ENCODE measurements at places on chromosomes 7 and 10.

- no peak for DNase-seq
Observed at GRCh38 chr7:216360-217300, 24.3 kb downstream of the FAM20C start.

DNA sequence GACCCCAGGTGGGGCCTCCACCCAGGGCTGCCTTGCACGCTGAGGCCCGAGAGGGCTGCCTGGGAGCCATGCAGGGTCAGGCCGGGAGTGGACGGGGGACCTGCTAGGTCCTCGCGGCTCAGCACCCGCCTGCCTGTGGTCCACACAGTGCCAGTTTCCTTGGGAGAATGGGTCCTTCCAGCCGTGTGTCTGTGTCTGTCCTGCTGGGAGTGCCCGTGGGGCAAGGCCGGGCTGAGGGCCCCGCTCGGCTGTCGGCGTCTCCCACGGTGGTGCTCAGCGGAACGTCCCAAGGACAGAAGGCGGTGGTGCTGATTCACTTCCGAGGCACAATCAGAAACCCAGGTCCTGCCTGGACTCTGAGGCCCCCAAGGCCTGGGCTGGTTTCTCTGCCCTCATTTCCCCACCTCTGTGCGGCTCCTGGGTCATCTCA, 23.2 kb upstream of the GTPBP4 start:
- no peak for DNase-seq

DNA sequence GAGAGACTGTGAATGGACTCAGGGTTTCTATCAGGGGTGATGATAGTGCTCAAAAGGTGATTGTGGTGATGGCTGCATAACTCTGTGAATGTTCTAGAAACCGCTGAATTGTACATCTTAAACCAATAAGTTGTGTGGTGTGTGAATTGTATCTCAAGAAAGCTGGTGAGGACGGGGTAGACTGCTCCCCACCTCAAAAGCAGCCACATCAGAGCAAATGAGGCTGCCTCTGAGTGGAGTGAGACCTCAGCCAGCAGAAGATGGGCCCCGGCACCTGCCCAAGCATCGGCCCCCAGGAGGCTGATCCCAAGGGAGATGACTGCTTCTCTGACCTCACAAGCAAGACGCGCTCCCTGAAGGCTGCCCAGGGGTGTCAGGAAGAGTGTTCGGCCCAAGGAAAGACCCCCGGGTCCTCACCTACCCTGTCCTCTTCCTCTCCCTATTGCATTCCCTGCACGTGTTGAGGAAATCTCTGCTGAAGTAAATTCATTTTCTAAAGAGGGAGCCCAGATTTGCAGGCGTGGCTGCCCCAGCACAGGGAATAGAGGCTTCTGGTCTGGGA, 279.3 kb upstream of the SHH start:
- DNase-seq: no peak

DNA sequence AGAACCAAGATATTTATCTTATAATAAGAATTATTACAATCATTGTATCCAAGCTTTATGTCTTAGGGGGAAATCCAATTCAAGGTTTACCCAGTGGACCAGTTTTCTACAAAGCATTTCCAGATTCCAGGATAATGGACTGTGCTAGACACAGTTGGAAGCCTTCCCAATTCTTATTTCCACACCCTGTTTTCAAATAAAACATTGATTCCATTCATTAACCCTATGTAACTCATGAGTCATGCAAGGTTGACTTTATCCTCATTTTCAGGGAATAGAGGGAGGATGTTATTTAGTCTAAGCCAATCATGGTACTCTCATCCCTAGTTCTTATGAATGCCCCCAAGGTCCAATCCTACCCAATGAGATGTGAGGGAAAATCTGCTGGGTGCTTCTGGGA, 145.7 kb downstream of the RNLS start:
- no peak for DNase-seq

GRCh38 chr10:35912615-35913569, 270.8 kb upstream of the FZD8 start:
- DNase-seq: no peak

- DNase-seq: no peak
Observed at GRCh38 chr10:26540601-26541000, 102.5 kb downstream of the APBB1IP start.

DNA sequence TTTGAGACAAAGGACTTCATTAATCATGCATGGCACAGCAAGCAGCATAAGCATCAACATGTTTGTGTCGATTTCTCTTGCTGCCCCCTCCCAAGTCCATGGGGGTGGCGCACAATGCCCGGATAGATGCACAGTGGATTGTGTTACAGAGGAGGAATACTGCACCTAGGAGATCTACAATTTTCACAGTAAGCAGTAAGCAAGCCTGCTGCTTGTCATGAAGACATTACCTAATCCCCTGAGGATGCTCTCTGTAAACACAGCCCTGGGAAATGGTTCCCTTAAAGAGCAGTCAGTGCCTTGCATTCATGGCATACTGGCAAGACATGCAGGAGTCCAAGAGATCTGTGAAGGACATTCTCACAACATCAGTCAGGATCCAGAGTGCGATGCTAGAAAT, 137.7 kb downstream of the ETV1 start:
- DNase-seq: no peak

DNA sequence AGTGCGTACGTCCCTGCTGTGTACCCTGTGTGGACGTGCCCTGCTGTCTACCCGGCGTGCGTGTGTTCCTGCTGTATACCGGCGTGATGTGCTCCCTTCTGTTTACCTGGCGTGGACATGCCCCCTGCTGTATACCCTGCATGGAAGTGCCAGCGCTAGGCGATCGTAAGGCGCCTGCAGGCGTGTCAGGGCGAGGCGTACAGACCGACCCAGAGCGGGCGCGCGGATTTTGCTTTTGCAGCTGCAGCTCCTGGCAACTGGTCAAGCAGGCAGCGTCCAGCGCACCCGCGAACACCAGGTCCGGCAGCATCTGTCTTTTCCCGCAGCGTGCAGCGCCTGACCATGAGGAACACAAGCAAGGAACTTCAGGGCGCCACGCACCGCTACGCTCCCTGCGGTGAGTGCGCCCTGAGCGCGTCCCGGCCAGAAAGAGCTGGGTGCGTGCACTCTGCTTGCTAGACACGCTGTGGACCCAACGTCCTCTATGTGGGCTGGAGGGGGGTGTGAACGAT, 680 bp downstream of the C7orf57 start:
- no peak for DNase-seq

DNA sequence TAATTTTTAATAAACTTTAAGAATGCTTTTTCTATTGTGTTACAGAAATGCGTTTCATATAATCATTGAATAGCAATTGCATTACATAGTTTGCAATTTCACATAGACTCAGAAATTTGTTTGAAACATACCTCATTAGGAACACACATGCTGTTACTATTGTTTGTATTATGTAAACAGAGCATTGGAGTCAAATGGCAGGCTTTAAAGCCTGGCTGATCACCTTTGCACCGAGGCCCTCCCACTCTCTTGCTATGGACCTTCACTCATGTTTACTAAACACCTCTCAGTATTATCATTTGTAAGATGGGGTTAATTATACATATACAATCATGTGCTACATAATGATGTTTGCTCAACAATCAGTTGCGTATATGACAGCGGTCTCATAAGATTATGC, 203.6 kb upstream of the NPSR1 start:
- no peak for DNase-seq

- DNase-seq: no peak
Observed at GRCh38 chr10:132209130-132209529, 22.4 kb downstream of the DPYSL4 start.

DNA sequence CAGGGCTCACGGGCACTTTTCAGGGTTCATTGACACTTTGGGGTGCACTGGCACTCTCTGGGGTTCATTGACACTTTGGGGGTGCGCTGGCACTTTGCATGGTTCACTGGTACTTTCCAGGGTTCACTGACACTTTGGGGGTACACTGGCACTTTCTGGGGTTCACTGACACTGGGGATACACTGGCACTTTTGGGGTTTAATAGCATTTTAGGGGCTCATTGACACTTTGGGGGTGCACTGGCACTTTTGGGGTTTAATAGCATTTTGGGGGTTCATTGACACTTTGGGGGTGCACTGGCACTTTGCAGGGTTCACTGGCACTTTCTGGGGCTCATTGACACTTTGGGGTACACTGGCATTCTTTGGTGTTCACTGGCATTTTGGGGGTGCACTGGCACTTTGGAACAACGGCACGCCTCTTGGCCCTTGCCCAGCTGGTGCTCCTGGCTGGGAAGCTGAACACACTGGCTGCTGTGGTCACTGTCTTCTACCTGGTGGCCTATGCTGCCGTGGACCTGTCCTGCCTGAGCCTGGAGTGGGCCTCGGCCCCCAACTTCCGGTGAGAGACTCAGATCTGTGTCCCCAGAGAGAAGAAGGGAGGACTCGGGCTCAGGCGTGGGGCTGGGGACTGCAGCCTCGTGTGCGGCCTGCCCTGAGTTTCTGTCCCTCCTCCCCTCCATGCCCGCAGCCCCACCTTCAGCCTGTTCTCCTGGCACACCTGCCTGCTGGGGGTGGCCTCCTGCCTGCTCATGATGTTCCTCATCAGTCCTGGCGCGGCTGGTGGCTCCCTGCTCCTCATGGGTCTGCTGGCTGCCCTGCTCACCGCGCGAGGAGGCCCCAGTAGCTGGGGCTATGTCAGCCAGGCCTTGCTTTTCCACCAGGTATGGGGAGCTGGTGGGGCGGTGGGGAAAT, 6.2 kb upstream of the TRIP6 start:
- no peak for DNase-seq

DNA sequence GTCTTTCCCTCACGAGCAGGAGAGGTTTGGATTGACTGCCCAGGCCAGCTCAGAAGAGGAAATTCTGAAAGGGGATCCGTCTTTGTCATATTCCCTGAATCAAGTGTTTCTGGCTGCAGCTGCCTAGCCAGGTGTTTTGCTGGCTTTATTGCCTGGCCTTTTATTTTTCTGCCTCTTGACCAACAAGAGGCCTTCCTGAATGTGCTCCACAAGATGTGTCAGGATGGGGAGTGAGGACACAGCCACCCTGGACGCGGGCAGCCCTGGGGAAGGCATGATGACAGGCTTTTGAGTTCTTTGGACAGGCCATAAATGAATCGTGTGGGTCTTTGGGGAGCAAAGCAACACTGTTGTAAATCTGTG, 163.6 kb downstream of the CAMK1D start:
- DNase-seq: no peak

- no peak for DNase-seq
Observed at GRCh38 chr7:121397361-121397760, 1.3 kb upstream of the FAM3C start.

- no peak for DNase-seq
Observed at GRCh38 chr10:100977436-100977835, 8.1 kb downstream of the SEMA4G start.

GRCh38 chr7:144517749-144518148, 114.3 kb upstream of the NOBOX start:
- no peak for DNase-seq

DNA sequence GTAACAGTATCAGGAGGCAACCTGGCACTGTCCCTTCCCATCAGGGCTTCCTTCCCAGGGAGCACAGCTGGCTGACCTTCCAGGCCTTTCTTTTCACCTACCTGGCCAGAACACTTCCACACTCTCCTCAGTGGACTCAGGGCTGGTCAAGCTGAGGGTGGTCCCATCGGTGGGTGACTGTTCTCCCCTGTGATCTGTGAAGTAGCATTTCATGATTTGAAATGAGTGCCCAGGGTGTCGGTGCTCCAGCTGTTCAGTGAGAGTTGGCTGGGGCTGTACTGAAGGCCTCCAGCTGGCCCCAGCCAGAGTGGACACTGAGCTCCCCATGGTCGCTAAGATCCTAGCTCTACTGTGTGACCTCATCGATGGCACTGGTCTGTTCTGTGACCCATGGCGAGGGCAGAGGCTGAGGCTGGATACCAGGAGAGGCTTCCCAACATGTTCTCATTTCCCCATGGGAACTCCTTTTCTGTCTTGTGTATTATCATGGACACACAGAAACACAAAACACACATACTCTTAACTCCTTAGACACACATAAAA, at the start of gene FAM170B:
Gene FAM170B (minus strand): TSS at position 316 of the 543 bp plus-strand sequence. CDS start 103 bp downstream, at position 213.
- no peak for DNase-seq

- no peak for DNase-seq
Observed at GRCh38 chr7:155227004-155227787, 70.5 kb upstream of the INSIG1 start.
